ENCODE measurements at places on chromosomes 11 and 22.

DNA sequence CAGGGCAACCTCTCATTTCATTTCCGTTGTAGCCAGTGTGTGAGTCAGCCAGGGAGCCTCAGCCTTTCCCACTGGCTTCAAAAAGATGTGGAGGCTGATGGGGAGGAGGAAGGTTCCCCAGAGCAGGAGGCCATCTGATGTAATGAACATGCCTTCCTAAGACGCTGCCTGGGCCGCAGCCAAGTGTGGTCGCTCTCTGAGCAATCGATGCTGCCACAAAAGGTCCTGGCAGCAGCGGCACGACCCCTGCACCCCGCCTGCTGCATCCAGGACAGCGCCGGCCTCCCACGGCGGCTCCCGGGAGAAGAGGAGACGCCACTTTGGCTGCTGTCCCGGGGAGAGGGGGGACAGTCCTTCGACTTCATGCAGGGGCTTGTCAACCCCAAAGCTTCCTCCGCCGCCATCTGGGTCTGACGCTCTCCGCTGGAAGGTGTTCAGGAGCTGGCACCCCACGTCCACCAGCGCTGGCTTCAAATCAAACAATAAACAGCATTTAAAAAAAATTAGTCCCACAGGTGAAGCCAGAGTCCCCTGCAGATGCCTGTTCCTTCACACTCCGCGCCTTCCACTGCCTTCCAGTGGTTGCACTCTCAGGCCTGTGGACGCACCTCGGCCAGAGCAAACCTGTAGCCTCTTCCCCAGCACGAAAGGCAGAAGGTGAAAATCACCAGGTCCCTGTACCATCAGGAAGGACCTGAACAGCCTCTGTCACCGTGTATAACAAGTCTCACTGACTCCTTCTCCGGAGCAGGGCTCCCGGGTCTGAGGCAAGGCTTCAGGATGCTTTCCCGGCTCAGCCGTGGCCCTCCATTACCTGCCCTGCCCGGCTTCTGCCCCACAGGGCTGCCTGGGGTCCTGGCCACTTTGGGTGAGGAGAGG, 930.7 kb downstream of the BRD1 start:
- no peak for DNase-seq

- no peak for DNase-seq
These were observed 14.0 kb downstream of the MMP3 start for GRCh38 chr11:102829316-102830000.

DNA sequence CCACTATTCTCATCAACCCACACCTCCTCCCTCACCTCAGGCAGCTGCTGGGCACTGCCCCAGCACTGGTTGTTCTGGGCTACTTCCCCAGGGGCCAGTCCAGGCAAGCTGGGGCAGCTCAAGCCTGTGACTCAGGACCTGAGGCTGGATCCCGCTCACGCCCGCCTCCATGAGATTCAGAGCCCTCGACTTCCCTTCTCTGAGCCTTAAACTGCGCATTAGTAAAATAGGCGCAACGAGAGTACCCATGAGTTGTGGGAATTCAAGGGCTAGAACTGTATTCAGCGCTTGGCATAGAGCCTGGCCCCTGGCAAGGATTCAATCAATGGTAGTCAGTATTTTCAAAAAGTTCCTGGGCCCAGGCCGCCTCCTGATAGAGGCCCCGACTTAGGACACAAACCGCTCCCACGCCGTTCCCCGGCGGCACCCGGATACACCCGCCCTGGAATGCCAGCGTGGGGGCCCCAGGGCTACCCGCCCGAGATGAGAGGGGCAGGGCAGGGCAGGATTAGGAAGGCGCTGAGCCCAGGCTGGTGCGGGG, 723 bp upstream of the CD82 start:
- no peak for DNase-seq

- peak; percentile 10 for DNase-seq
These were observed 47.1 kb upstream of the SYT13 start for GRCh38 chr11:45333001-45333971.

DNA sequence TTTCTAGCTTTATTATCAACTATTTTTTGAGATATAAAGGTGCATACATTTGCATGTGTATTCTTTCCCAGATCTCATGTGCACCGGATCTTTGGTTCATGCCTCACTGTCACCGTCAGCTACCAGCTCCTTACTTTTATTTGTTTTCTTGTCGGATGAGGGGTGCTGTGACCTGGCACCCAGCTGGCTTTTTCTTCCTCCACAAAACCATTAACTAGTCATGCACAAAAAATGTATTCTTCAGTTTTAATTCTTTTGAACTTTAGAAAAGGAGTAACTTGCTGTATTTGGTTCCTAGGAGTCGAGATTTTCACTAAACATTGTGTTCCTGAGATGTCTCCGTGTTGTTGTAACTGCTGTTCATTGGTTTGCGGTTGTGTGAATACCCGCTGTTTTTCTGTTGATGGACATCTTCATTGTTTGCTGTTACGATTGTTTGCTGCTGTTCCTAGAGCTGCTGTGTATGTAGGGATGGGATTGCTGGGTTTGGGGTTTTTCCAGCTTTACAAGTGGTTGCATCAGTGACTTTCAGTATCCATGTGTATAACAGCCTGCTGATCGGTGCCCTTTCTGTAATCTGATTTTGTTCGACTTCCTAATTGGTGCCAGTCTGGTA, 39.4 kb downstream of the MOV10L1 start:
- no peak for DNase-seq

DNA sequence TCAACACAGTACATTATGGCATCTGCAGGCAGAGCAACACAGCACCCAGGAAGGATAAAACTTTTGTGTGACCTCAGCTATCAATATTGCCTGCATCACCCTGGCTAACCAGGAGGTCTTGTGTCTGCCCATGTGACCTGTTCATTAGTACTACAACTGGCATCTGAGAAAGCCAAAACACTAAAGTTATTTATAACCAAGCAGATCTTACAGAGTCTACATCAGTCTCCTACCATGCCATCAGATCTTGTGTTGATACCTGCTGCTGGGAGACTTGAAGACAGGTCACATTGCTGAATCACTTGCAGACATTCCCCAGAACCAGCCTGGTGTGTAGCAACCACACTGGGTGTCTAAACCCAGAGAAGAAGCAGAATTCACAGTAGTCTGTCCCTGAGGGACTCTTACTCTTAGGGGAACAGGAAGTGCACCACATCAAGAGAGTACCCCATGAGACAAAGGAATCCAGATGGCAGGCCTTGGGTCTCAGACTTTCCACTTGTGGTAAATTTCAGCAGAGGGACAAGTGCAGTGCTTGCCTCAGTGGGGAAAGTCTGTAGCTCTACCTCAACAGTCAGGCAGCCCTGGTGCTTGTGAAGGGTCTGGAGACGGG, 7.0 kb downstream of the OR9G1 start:
- DNase-seq: no peak

DNA sequence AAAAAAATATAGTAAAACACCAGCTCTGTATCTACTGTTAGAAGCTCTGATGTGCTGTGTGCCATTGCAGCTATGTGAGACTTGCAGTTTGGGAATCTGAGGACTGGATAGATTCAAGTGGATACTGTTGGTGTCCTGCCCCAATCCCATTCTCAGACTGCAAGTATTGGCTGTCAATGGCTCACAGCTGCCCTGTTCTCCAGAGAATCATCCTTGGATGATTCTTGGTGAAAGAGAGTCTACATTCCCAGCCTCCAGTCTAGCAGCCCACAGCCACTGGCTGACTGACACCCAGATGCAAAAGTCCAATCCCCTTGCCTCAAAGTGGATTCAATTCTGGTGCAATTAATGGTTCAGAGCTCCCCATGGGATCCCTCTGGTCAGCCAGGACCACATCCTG, 206.1 kb upstream of the MTNR1B start:
- DNase-seq: no peak

DNA sequence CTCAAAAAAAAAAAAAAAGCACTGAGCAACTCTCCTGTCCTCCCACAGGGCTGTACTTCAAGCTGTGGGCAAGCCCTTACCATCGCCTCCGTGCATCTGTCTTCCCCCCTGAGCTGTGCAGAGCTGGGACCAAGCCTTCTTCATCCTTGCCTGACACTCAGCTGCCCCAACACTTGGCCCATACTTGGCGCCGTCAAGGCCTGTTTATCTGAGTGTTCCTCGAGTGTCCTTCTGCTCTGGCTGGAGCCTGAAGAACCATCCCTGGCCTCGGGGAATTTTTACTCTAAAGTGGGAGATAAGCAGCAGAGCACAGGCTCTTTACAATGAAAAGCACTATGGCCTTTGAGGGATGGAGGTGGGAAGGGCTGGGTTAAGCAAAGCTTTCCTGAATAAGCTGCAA, 1.6 kb upstream of the TIRAP start:
- DNase-seq: no peak

DNA sequence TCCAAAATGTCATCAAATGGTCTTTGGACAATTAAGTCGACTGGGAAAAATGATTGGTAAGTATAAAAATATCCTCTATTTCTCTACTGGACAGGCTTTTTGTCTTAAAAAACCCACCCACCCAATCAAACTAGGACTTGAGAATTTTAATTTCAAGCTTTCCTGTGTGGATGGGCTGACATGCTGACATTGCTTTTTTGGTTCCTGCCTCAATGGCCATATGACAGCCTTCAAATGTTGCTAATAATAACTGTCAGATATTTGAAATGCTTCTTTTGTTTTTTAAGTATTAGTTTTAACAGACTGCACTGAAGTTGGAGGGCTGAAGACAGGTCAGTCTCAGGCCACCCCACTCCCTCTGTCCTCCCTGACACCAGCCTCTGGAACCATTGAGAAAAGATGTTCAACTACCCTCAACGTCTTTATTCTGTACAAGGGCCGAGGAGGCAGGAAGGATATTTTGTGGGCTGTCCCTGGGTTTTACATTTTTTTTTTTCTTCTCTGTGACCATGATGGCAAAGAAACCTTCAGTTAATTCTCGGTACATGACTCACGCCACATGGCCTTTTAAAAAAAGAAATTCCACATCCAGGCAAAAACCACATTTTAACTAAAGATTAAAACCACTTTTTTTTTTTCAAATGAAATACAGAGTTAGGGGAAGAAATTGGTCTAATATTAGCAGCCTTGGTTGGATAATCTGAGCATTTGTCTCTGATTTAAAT, 130.4 kb downstream of the SLC1A2 start:
- DNase-seq: peak; percentile 17

GRCh38 chr11:130055617-130056016, 14.1 kb upstream of the APLP2 start:
- no peak for DNase-seq

DNA sequence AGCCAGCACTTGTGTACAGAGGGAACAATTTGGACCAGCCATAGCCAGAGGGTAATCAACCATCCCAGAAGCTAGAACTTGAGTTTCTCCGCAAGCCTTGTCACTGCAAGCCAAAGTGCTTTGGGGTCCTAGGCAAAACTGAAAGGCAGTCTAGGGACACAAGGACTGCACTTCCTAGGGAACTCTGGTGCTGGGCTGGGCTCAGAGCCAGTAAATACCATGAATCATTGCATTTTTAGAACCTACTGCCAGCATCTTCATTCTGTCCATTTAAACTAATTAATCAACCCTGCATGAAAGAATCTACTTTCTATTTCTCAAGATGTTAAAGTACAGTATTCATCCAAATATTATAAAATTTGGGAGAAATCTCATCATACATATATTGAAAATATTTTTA, 20.0 kb downstream of the PATE3 start:
- no peak for DNase-seq

DNA sequence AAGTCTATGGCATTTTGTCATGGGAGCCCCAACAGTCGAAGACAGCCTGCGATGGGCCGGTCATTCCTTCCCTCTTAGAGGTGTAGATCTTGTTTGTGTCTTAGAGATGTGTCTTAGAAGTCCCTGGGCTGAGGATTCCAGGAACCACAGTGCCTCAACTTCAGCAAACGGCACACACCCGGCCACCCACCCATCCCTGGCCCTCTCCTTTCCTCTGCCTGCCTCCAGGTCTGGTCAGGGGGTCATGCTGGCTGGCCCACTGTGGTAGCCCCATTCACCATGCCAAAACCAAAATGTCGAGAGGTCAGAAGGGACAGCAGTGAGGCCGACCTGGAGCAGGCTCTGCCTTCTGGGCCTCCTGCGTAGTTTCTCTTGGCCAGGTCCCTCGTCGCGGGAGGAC, 857.9 kb downstream of the TBC1D22A start:
- DNase-seq: no peak

DNA sequence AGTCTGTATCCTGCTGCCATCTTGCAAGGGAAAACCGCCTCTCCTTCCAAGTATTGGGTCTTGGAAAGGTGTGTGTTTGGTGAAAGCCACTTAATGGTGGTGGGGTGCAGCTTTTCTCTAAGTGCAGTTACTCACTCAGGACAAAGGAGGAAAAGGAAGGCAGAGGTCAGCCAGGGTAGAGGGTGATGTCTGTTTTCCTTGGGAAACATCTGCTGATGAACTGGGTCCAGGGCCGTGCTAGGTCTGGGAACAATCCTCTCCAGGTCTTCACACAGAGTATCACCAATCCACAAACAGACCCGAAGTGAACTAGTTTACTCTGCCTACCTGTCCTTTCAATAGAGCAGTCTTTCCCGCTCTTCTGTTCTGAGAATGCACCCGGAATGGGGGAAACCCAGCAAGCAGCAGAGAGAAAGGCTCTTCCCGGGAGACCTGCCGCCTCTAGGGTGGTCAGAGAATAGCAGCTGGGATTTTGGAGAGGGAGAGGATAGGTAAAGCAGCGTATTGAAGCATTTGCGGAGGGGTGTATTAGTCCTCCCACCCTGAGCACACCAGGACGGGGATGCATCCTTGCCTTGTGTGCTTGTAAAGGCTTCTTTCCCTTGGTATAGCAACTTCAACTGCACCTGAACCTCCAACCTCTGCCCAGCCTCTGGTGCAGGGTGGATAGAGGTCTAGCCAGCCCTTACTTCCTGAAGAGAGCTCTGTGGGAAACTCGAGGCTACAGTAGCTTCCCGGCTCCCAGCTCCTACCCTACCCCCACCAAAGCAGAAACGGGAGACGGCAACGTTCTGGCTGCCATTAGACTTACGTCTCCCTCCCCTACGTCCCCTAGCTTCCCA, 20.7 kb downstream of the LHFPL7 start:
- no peak for DNase-seq

- no peak for DNase-seq
These were observed 9.8 kb downstream of the LMNTD2 start for GRCh38 chr11:550746-551085.

GRCh38 chr11:21604564-21604963, 588.3 kb upstream of the ANO5 start:
- no peak for DNase-seq

- DNase-seq: peak; percentile 68
These were observed 30.8 kb downstream of the MYH9 start for GRCh38 chr22:36356708-36357624.

- peak; percentile 30 for DNase-seq
These were observed 540.0 kb downstream of the SOX6 start for GRCh38 chr11:15816260-15816871.

DNA sequence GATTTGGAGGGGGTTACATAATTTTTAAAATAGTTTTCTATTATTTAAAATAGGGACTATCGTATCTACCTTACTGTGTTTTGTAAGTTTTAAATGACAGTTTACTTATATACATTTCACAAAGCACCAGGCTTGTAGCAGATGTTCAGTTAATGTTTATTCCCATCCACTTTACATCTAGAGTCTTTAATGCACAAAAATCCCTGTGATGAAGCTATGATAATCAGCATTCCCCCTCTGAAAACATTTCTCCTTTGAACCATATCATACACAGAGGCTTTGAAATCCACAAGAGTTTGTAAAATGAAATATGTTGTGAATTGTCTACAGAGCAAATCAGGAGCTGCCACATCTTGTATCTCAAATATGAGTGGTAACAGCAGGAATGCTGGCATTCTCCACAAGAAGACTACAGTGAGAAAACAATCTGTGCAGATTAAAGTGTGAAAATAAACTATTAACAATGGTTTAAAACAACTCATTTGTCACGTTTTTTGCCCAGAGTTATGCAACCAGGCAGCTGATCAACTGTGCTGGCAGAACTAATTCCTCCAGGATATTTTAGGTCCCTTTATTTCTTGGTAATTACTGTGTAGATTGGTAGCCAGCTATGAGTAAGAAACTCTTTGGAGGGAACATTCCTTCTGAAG, 699.1 kb upstream of the ARHGAP42 start:
- DNase-seq: no peak
